Activated CD4-positive, CD25-positive, alpha-beta regulatory T cell treated with anti-CD3 and anti-CD28 coated beads, Interleukin-2, amount 50 U/mL, for 16 hours (primary cell): ENCODE measurements at places on chromosomes 7 and 10.

- no peak for DNase-seq
Observed at GRCh38 chr7:106591146-106591545, 69.8 kb downstream of the CCDC71L start.

DNA sequence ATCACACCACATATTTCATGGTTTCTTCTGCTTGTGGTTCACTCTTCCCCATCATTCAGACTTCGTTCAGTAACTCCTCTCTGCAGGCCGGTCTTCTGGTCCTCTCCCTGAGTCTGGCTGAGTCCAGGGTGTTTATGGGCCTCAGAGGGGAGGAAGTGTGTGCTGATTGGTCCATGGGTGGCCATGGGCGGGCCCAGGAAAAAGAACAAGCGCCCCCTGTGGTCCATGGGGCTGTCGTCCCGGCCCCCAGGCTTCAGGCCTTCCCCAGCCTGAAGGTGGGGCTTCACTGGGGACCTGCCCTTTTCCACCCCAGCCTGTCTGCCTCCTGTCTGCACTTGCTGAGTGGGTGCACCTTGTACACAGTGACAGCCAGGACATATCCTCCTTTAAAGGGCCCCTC, 123.7 kb downstream of the VIPR2 start:
- DNase-seq: no peak

DNA sequence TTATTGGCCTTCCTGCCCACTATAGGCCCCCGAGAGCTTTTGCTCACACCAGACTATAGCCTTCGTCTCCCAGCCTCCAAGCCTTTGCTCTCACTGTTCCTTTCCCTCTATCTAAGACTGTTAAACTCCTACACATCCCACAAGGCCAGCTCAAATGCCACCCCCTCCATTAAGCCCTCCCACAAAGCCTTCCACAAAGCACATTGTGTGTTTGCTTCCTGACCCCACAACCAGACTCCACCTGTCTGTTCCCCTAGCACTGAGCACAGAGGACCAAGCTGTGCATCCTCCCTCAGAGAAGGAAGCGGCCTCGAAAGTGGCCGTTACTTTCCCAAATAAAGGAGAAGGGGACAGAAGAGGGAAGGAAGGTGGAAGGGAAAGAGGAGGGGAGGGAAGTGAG, 1.3 kb downstream of the LOXL4 start:
- DNase-seq: no peak

GRCh38 chr7:139249179-139249810, 18.3 kb downstream of the UBN2 start:
- no peak for DNase-seq

DNA sequence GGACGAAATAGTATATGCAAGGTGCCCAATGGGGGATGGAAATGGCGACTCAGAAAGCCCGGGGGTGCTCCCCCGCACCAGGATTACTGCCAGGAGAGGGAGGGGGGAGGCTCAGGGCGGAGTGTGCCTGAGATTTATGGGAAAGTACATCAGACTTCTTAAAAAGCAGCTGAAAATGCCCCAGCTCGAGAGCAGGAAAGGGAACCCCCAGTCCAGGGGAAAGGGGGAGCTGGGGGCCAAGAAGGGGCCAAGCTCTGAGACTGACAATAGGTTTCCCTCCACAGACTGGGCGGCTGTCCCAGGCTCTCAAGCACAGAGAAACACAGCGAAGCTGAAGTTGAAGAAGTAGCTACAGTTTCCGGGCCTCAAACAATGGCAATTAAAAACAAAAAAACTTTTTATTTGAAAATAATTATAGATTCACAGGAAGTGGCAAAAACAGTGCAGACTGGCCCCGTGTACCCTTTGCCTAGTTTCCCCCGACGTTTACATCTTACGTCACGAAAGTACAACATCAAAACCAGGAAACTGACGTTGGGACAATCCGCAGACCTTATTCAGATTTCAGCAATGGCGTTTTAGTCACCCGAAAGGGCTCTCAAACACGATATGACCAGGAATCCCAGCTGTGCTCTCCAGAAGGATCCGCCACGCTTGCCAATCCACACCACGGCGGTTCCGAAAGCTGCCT, 83.9 kb upstream of the FGFR2 start:
- no peak for DNase-seq

- no peak for DNase-seq
Observed at GRCh38 chr7:24709051-24709450, 48.2 kb downstream of the GSDME start.

GRCh38 chr10:119693262-119693957, 32.4 kb upstream of the INPP5F start:
- DNase-seq: no peak

- DNase-seq: no peak
Observed at GRCh38 chr10:133445268-133445732, 8.4 kb upstream of the SCART1 start.

DNA sequence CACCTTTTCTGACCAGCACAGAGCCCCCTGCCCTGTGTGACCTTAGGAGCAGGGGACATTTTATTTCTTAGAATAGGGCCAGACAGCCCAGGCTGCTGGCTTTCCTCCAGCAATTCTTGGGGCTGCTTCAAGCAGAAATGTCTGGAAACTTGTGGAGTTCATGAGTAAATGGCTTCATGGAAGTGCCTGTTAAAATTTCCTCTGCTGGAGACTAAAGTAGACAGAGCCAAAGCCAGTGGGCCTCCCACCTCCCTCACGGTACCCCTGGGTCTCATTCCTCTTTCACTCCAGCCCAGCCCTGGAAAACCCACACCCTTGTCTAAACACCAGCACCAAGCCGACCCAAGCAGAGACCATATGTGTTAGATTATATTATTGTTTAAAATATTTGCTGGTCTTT, 505.5 kb upstream of the ZMIZ1 start:
- DNase-seq: no peak

- DNase-seq: no peak
Observed at GRCh38 chr10:38050212-38050611, 39.7 kb downstream of the ZNF33A start.

GRCh38 chr10:132309471-132309865, 1.7 kb upstream of the STK32C start:
- no peak for DNase-seq

DNA sequence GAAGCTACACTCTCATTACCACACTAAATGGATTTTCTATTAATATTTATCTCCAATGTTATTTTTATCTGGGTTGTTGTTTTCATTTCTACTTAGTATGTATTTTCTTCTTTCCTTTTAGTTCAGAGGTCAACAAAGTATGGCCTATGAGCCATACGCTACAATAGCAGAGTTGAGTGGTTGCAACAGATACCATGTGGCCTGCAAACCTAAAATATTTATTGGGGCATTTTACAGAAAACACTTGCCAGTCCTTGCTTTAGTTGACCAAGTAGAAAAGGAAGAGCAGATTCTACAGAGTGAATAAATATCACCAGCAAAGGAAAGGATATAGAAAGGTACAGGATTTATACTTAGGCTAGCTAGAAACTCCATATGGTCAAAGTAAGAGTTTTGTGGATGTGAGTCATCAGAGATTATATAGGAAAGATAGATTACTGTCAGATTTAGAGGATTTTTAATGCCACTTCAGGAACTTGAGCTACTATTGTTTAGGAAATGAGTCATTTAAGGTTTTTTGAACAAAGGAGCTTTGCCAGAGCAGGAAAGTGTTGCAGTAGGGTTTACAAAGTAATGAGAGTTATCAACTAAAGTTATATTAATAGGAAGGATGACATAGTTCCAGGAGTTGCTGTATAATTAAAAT, 323.3 kb upstream of the KAT6B start:
- no peak for DNase-seq

GRCh38 chr10:47452495-47453140, 31.3 kb downstream of the ANXA8 start:
- DNase-seq: no peak

DNA sequence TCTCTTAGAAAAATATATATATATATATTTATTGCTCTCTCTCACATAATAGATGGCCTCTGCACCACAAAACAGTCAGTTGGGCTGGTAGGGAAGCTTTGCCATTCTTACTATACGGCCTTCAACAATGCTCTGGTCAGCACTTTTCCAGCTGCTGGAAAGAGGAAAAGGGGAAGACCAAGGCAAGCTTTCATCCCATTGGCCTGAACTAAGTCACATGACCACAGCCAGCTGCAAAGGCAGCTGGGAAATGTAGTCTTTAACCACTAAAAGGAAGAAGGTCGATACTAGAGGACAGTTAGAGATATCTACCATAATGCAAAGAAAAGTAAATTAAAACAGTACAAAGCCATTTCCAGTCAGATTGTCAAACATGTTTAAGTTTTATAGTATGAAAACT, 58.4 kb upstream of the MACROH2A2 start:
- DNase-seq: no peak

- no peak for DNase-seq
Observed at GRCh38 chr7:155456738-155457543, 988 bp upstream of the EN2 start.

GRCh38 chr7:143936087-143937009, 1.3 kb downstream of the OR2F2 start:
- DNase-seq: no peak

- no peak for DNase-seq
Observed at GRCh38 chr7:18708204-18708603, 212.7 kb downstream of the HDAC9 start.

- no peak for DNase-seq
Observed at GRCh38 chr7:108037140-108037539, 34.2 kb upstream of the LAMB1 start.

DNA sequence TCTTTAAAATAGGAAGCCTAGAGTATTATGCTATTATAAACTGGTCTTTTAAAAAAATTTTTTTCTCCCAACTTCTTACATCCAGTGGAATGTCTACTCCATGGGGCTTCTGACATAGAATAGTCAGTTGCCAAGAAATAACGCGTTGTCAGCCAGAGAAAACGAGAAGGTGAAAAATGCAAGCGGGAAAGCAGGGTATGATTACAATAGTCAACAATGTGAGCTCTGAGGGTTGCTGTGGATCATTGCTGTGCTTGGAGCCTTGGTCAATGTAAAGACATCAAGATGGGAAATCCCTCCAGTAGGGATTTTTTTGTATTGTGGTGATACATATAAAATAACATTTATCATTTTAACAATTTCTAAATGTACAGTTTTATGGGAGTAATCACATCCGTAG, 27.6 kb upstream of the PLPP4 start:
- DNase-seq: no peak
